ENCODE measurements at places on chromosomes 4 and X.
A peak's percentile ranks its signal among the peaks of the same experiment; 100 is the strongest.

- no peak for DNase-seq
Observed at GRCh38 chr4:140157341-140157740, 3.4 kb upstream of the MAML3 start.

DNA sequence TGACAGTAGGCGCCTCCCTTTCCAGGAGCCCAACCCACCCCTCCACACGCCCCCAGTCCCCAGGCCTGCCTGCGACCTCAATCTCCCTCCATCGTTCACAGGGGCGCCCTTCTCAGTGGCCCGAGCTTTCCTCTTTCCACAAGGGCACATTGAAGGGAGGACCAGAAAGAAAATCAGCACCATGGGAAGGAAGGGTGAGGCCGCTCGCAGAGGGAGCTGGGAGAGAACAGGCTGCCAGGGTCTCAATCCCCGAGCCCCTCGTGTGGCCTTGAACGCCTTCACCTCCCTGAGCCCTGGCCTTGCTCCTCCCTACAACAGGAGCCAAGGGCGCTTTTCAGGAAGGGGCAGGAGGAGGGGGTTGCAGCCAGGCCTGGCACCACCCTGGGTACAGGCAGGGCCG lies 66.5 kb downstream of the WFS1 start:
- no peak for DNase-seq

GRCh38 chr4:122895336-122895995 lies 26.9 kb downstream of the NUDT6 start:
- DNase-seq = no peak

DNA sequence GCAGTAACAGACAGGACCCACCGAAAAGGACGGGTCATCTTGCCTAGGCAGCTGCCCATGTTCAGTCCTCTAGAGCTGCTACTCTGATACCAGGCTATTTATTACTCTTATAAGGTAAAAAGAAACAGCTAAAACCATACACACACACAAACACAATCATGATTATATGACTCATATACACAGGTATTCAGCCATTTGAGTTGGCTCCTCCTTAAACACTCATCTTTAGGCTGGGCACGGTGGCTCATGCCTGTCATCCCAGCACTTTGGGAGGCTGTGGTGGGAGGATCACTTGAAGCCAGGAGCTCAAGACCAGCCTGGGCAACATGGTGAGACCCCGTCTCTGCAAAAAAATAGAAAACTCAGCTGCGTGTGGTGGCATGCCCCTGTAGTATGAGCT lies 76.6 kb downstream of the F11 start:
- peak; percentile 31 for DNase-seq

DNA sequence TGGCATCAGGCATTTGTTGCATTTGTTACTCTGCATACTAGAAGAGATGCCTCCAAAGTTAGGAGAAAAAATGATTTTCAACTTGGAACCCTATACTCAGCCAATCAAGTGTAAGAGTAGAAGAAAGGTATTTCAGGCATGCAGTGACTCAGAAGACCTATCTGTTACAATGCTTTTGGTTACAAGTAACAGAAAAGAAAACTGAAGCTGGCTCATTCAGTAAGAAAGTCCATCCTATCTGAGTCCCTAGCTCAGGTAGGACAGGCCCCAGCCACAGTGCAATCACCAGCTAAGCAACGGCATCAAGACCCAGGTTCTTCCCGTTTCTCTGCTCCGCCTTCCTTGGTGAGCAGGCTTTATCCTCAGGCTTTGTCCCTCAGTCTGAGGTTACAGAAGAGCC lies 23.3 kb downstream of the MECP2 start:
- no peak for DNase-seq

GRCh38 chr4:120841580-120841979 lies 80.9 kb downstream of the PRDM5 start:
- DNase-seq = no peak

DNA sequence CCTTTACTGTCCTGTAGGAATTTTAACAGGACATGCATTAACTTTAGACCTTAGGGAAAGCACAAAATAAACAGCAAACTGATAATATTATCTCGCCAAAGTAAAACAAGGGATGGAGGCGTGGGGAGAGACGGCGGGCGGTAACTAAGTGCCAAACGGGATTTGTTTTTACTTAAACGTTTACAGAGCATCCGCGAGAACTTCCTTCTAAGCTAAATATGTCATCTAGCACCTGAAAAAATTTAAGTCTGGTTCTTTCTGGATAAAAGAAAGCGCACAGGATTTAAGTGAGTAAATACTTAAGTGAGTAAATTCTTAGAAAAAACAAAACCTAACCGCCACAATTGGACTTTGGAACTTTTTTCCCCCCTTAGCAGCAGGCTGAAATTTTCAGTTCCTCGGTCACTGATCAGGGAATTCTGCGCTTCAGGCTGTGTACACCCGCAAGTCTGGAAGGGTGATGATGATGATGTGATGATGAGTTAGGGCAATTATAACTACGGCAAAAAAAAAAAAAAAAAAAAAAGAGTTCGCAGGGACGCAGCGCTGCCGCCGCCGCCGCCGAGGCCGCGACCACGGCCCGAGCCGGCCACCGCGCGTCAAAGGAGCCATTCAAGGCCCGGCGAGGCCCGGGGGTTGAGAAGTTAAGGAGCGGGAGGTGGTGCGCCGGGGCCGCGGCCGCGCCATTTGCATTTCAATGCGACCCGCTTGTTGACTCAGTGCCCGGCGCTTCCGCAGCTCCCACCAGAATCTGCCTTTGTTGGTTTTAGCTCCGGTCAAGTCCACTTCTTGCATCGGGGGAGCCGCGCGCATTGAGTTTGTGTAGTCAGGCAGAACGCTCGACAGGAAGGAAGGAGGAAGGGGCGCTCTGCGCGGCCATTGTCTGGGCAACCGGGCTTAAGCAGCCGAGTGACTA lies 108.8 kb downstream of the SPRY1 start:
- no peak for DNase-seq
